ENCODE measurements at places on chromosomes 3 and 15. TPM values are rescaled to one million over a fixed set of nuclear protein-coding genes. Genes with fewer than 3 reads are reported as not detected.

Gene IL20RB
- 3.9 TPM for total RNA-seq

DNA sequence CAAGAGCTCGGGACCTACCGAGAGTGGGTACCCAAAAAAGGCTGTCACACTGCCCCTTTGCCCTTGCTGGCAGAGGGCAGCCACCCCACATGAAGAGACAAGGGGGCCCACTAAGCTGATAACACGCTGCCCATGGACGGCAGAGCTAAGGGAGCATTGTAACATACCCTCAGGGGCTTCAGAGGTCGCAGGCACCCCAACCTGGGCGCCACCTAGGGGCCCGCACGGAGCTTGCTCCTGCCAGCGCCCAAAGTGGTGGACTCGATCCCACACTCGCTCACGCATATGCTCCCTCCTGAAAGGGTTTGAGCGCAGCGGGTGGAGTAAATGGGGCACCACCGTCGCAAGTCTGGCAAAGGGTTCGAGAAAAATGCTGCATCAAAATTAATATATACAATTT is 975.4 kb downstream of the ZPLD1 start:
- DNase-seq, result no peak

Gene OCA2
- not detected for total RNA-seq

DNA sequence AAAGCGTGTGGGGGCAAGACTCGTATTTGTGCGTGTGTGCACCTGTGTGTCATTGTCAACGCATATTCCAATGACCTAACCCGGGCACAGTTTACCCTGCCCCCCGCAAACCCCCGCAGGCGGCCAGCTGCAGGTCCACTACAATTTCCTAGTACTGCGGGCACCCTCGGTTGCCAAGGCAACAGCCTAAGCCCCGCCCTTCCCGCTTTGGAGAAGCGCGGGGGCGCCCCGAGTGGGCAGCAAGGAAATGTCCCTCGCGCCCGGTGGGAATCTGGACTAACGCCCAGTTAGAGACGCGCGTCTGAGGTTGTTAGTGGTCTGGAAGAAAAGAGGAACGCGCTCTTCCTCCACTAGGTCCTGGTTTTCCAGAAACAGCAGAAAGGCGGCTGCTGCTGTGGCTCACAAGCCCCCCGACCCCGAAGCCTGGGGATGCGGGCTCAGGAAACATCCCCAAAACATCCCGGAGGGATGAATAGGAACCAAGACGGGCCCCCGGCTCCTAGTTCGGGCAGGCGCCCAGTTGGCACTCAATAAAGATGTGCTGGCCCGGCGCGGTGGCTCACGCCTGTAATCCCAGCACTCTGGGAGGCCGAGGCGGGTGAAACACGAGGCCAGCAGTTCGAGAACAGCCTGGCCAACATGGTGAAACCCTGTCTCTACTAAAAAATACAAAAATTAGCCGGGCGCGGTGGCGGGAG is 1.1 kb downstream of the ABHD14A start:
- DNase-seq, result peak; percentile 49

GRCh38 chr15:32844118-32844711 is 126.4 kb downstream of the GREM1 start:
- peak; percentile 72 for DNase-seq

All from fibroblast of the aortic adventitia (primary cell).